Cardiac muscle cell (in vitro differentiated cells and primary cell): ENCODE measurements at places on chromosomes 4 and X. TPM values are rescaled to one million over a fixed set of nuclear protein-coding genes. Genes with fewer than 3 reads are reported as not detected.

DNA sequence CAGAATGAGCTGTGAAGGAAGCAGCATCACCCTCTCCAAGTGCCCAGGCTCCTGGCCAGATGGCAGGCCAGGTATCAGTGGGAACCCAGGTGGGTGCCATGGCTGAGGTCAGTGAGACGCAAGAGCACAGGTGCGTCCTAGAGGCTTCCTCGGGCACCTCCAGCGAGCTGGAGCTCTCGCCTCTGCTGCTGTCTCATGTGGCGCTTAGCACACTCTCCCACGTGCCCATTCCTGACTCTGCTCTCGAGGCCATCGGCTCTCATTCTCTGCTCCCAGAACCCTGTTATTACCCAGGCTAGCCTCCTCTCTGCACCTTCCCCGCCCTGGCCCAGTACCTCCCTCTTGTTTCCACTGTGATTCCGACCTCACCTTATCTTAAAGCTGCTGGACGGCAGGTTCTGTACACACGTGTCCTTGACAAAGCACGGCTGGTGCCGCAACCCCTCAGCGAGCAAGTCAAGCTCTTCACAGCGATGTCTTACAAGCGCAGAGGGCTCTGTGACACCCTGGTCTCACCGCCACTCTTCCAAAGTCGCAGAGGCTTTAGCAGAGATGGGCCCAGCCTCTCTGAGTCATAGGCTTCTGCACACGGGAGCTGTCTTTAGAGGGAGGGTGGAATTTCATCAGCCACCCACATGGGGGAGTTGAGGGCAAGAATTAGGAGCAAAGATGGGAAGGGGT, 15.4 kb upstream of the MSANTD1 start:
- peaks cover 36% of the 10 kb centered on the region for H3K36me3 ChIP-seq
- no peak overlapping the region for H3K4me3 ChIP-seq

DNA sequence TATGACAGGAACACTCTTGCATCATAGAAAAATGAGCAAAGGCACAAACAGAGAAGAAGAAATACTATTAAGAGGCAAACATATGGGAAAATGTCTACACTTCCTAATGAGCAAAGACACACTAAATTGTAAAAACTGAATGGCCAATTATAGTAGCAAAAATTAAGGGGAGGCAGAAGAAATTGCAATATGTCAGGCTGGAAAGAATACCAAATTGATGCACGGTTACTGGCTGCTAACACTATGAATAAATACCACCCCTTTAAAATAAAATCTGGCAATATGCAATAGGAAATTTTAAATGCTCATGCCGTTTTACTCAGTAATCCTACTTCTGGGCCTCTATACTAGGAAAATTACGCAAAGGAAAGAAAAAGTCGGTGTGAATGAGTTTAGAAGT, 16.0 kb upstream of the PIN4 start:
- DNase-seq: no peak
- H3K36me3 ChIP-seq: no peaks in the 10 kb centered on the region
- no peaks in the 10 kb centered on the region for H3K27me3 ChIP-seq
- H3K27ac ChIP-seq: no peak overlapping the region
- no peaks in the 10 kb centered on the region for H3K4me1 ChIP-seq
- no peak overlapping the region for H3K4me3 ChIP-seq

ABCG2 gene
- 0.04 TPM in 1 of 2 replicates, not detected in the other for total RNA-seq

DNA sequence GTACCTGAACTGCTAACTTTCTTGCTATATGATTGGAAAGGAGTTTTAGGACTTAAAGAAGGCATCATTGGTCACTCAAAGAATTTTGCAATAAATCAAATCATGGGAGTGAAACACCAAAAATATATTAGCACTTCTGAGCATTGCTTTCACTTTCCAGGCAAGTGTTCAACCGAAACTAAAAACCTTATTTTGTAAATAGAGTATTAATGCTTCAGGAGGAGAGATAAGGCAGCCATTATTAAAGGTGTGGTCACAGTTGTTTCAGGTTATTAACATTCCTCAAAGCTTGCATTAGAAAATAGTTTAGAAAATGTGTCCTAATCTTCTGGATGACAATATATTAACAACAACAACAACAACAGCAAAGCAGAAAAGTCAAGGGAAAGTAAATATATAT, 92.3 kb upstream of the TLL1 start:
- no peak overlapping the region for H3K4me3 ChIP-seq
- H3K27ac ChIP-seq: no peak overlapping the region
- no peak for DNase-seq
- H3K27me3 ChIP-seq: no peaks in the 10 kb centered on the region

GAGE13 gene
- total RNA-seq: not detected in 2 replicates

DNA sequence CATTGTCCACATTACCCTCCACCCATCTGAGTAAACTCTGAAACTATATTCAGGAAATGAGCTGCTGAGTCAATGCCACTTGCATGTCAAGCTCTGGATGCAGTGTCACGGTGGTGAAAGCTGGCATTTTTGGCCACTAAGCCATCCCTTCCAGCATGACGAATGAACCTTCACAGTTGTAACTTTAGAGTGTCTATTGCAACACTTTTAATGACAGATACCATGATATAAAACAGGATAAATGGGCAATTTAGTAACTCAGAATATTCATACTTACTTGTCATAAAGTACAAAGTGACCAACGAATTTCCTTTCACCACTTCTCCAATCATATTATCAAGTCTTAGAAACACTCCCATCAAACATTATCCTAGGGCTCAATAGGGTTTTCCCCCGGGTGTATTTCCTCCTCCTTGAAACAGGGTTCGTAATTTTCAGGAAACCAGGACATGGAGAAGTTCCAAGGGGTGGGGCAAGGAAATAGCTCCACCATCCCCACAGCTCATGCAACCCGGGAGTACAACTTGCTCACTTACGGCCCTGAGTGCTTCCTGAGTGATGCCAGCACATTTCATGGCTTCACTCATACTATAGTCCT, 73.1 kb downstream of the MTHFD2L start:
- H3K4me1 ChIP-seq: no peaks in the 10 kb centered on the region
- no peak overlapping the region for H3K4me3 ChIP-seq
- peak; percentile 84 for DNase-seq

- no peak overlapping the region for H3K4me3 ChIP-seq
- H3K36me3 ChIP-seq: no peaks in the 10 kb centered on the region
- H3K27ac ChIP-seq: no peak overlapping the region
- H3K27me3 ChIP-seq: no peaks in the 10 kb centered on the region
- H3K4me1 ChIP-seq: no peaks in the 10 kb centered on the region
Measured at GRCh38 chrX:85906399-85906798, 141.0 kb downstream of the CHM start.

UGT8 gene
- 0.18 and 0.36 TPM in 2 replicates for total RNA-seq

MAGEA11 gene
- total RNA-seq: not detected in 2 replicates

CHIC1 gene
- total RNA-seq: 5.2 and 9.4 TPM in 2 replicates

GRCh38 chr4:10106421-10107039, 10.1 kb downstream of the WDR1 start:
- peaks cover 23% of the 10 kb centered on the region for H3K36me3 ChIP-seq
- peak; percentile 95 for DNase-seq
- H3K27ac ChIP-seq: peak overlapping the region; percentile 88
- H3K4me1 ChIP-seq: peaks cover 80% of the 10 kb centered on the region
- H3K27me3 ChIP-seq: no peaks in the 10 kb centered on the region
- H3K4me3 ChIP-seq: no peak overlapping the region

MORC4 gene
- total RNA-seq: 6.3 and 13.0 TPM in 2 replicates

DNA sequence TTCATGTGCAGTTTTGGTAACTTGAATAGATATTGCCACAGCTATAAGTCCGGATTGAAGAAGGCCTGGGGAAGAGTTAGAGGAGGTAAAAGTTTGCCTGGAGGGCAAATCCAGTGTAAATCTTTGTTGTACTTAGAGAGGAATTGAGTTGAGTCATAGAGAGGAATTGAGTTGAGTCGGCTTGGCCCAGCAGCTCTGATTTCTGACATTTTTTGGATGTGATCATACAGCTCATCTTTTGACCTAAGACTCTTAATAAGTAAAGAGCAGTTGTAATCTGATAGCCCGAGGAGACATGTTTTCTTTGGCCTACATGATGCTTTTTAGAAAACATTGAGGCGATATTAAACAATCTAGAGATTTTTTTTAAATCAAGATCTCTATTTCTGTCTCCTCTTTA, 3.9 kb downstream of the KIT start:
- no peaks in the 10 kb centered on the region for H3K36me3 ChIP-seq
- no peak overlapping the region for H3K4me3 ChIP-seq
- no peak for DNase-seq
- no peak overlapping the region for H3K27ac ChIP-seq
- peaks cover 56% of the 10 kb centered on the region for H3K27me3 ChIP-seq

RHOH gene
- total RNA-seq: not detected in 2 replicates

- H3K27ac ChIP-seq: no peak overlapping the region
- peaks cover 3% of the 10 kb centered on the region for H3K4me1 ChIP-seq
- H3K27me3 ChIP-seq: no peaks in the 10 kb centered on the region
- H3K36me3 ChIP-seq: no peaks in the 10 kb centered on the region
- peak; percentile 45 for DNase-seq
Measured at GRCh38 chr4:138522366-138522765, 280.2 kb upstream of the SLC7A11 start.

GRCh38 chr4:75723163-75724065, 963 bp upstream of the USO1 start:
- peaks cover 27% of the 10 kb centered on the region for H3K4me1 ChIP-seq
- H3K27me3 ChIP-seq: no peaks in the 10 kb centered on the region
- no peak for DNase-seq
- H3K4me3 ChIP-seq: peak overlapping the region; percentile 95
- peaks cover 4% of the 10 kb centered on the region for H3K36me3 ChIP-seq

DNA sequence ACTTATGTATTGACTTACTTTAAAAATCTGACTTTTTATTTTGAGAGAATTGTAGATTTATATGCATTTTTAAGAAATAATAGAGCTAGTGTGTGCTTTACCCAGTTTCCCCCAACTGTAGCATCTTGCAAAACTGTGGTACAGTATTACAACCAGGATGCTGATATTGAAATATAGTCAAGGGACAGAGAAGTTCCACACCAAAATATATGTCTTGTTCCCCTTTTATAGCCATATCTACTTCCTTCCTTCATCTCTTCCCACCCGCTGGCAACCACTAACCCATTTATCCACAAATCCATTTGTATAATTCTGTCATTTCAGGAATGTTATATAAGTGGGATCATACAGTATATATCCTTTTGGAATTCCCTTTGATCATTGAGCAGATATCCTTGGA, 16.8 kb downstream of the KDM6A start:
- H3K4me3 ChIP-seq: no peak overlapping the region
- no peak for DNase-seq
- no peak overlapping the region for H3K27ac ChIP-seq
- H3K4me1 ChIP-seq: no peaks in the 10 kb centered on the region
- H3K27me3 ChIP-seq: no peaks in the 10 kb centered on the region

DNA sequence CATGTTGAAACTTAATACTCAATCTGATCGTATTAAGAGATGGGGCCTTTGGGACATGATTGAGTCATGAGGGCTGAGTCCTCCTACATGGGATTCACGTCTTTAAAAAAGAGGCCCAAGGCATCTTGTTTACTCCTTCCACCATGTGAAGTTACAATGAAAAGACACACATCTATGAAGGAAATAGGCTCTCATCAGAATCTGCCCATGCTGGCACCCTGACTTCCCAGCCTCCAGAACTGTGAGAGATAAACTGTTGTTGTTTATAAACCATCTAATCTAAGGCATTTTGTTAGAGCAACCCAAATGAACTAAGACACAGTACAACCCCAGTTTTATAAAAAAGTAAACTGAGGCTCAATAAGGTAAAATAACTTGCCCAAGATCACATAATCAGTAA, 32.3 kb downstream of the PPP3CA start:
- no peak for DNase-seq
- no peak overlapping the region for H3K4me3 ChIP-seq
- H3K27ac ChIP-seq: no peak overlapping the region
- no peaks in the 10 kb centered on the region for H3K4me1 ChIP-seq

DNA sequence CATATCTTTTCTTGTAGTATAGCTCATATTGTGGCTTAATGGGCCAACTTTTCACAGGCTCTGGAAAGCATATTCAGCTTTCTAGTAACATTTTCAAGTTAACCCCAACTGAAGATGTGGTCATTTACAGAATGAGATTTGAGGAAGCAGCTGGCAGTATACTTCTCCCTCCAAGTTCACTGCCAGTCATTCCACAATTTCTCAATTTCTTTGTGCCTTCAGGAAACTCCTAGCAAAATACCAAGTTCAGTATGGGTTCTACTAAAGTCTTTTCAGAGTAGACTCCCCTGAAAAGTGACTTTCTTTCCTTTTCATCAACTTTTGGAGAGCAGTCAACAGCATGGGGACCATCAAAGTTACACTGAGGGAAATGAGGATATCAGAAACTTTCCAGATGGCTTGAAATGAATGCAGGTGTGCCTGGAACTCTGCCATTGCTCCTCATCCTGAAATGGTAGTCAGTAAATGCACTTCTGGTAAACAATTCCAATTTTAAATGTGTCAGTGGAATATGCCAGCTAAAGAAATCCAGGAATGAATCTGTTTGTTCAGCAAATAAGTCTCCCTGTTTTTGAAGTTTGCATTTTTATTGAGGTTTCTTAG, 81.5 kb upstream of the TEX13D start:
- H3K27ac ChIP-seq: no peak overlapping the region
- no peak overlapping the region for H3K4me3 ChIP-seq
- no peaks in the 10 kb centered on the region for H3K36me3 ChIP-seq
- DNase-seq: no peak
